ENCODE measurements at places on chromosomes 16 and 17. TPM values are rescaled to one million over a fixed set of nuclear protein-coding genes. Genes with fewer than 3 reads are reported as not detected.
A peak's percentile ranks its signal among the peaks of the same experiment; 100 is the strongest.

BIRC5 gene
- polyA plus RNA-seq: 10.3 TPM

DNA sequence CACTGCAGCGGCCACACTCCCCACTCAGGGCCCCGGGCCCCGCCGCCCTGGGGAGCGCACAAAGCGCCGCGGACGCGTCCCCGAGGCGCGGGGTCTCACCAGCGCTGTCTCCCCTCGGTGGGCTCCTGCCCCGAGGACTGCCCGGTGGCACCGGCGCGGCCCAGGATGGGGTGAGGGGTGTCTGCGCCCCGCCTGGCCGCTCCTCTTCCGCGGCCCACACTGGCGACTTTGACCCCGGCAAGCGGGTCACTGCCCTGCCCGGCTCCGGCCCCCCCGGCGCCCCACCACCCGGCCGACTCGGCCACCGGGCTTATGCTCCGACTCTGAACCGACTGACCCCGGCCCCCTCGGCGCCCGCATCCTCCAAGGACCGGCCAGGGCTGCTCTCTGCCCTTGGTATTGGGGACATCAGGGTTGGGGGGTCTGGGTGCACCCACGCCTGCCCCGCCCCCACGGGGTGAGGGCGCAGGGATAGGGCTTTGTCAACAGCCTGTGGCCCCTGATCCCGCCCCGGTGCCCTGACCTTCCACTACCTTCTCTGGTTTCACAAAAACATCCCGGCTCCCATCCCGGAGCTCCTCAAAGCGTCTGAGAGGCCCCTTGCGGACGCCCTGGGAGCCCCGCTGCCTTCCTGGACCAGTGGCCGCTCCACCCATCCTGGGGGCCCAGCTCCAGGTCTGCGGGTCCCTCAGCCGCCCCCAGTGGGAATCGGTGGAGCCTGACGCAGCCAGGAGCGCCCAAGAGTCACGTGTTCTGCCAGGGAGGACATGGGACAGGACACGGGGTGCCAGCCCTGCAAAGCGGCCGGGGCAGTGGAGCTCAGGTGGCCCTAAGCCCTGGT is 829 bp downstream of the GCGR start:
- H3K36me3 ChIP-seq: no peaks in the 10 kb centered on the region
- DNase-seq: no peak
- peaks cover 97% of the 10 kb centered on the region for H3K27me3 ChIP-seq
- H3K4me1 ChIP-seq: peaks cover 23% of the 10 kb centered on the region
- no peak overlapping the region for H3K27ac ChIP-seq

DNA sequence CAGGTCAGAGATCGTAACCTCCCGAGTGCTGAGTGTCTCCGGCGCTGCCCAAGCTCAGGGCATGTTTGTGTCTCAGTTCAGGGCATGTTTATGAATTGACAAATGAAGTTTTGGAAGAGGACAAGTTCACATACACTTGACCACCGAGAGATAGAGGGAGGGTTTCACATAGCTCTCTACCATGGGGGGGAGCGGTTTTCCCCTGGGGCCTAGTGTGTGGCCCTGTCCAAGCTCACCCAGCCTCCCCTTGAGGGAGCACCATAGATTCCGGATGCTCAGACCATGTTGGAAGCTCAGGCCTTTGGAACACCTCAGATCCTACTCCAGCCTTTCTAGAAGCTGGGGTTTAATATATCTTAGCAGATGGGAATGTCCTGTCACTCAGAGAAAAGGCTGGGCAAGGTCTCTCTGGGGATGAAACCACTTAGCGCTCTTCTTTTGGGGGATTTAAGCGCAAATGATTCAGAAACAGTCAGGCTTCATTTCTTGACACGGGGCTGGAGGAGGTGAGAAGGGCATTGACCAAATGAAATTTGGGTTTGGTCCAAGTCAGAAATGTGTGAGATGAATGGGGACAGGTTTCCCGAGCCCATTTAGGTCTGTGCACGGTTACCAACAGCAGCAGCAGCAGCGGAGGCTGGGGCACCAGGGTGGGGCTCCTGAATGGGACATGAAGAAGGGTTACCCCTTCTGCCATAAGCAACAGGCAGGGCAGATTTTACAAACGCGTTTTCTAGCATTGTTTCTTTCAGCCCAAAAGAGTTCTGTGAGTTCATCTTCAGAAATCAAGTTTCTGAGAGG is 96.6 kb downstream of the METRNL start:
- H3K36me3 ChIP-seq: no peaks in the 10 kb centered on the region
- H3K27ac ChIP-seq: no peak overlapping the region
- H3K4me1 ChIP-seq: peaks cover 11% of the 10 kb centered on the region
- peaks cover 8% of the 10 kb centered on the region for H3K27me3 ChIP-seq

USP6 gene
- not detected for polyA plus RNA-seq

- no peaks in the 10 kb centered on the region for H3K27me3 ChIP-seq
- H3K36me3 ChIP-seq: peaks cover 14% of the 10 kb centered on the region
- H3K4me3 ChIP-seq: peak overlapping the region; percentile 17
- H3K4me1 ChIP-seq: peaks cover 12% of the 10 kb centered on the region
- H3K27ac ChIP-seq: peak overlapping the region; percentile 82
Observed at GRCh38 chr16:14486520-14487303, 143.3 kb downstream of the PARN start.

CORO1A gene
- polyA plus RNA-seq: 34.2 TPM

Measured in stomach (tissue), 19 donors.